Osteocyte (in vitro differentiated cells): ENCODE measurements at places on chromosomes 2 and 18. TPM values are rescaled to one million over a fixed set of nuclear protein-coding genes. Genes with fewer than 3 reads are reported as not detected.

Gene C2orf66
- total RNA-seq = 0.27 and 0.29 TPM in 2 replicates

Gene CDCA7
- 5.1 and 7.1 TPM in 2 replicates for total RNA-seq

DNA sequence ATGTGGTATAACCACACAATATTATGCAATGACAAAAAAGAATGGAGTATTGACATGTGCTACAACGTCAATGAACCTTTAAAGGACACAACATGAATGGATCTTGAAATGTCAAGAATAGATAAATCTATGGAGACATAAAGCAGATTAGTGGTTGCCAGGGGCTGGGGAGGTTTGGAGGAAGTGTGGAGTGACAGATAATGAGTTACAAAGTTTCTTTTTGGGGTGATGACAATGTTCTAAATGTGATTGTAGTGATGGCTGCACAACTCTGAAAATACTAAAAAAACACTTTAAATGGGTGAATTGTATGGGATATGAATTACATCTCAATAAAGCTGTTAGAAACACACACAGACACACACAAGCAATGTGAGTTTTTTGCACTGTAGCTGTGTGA is 37.4 kb upstream of the C1D start:
- H3K27ac ChIP-seq = no peak overlapping the region
- no peak overlapping the region for H3K4me3 ChIP-seq
- H3K36me3 ChIP-seq = no peaks in the 10 kb centered on the region
- H3K4me1 ChIP-seq = no peaks in the 10 kb centered on the region

DNA sequence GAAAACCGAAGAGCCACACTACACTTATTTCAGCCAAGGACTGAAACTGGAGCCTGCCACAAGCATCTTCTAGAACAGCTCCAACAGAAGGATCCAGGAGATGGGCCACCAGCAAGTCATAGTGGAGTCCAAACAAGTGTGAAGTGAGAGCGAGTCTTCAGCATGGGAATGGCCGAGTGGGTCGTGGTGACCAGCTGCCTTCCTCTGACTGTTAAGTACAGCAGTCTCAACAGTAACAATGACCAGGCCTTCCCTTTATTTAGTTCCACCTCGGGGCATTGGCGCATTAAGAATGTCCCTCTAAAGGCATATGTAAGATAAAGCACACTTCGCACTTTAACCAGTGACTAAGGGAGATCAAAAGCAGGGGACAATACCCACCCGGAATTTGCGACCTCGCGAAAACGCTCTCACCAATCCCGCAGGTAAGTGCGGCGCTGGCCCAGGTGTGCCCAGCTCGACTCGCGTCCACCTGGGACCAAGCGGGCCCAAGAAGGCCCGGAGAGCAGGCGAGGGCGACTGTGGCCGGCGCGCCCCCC is 1.1 kb downstream of the L3MBTL4 start:
- peaks cover 48% of the 10 kb centered on the region for H3K27me3 ChIP-seq
- H3K27ac ChIP-seq = no peak overlapping the region
- H3K36me3 ChIP-seq = peaks cover 2% of the 10 kb centered on the region

- no peak for DNase-seq
- no peaks in the 10 kb centered on the region for H3K36me3 ChIP-seq
- H3K27ac ChIP-seq = peak overlapping the region; percentile 55
- H3K27me3 ChIP-seq = no peaks in the 10 kb centered on the region
- no peak overlapping the region for H3K4me3 ChIP-seq
- H3K4me1 ChIP-seq = peaks cover 26% of the 10 kb centered on the region
Measured at GRCh38 chr2:71882949-71883472, 264.7 kb downstream of the CYP26B1 start.

GRCh38 chr2:139055202-139055601 is 275.0 kb upstream of the NXPH2 start:
- no peak overlapping the region for H3K4me3 ChIP-seq
- DNase-seq = no peak
- H3K36me3 ChIP-seq = no peaks in the 10 kb centered on the region
- peaks cover 32% of the 10 kb centered on the region for H3K27me3 ChIP-seq

DNA sequence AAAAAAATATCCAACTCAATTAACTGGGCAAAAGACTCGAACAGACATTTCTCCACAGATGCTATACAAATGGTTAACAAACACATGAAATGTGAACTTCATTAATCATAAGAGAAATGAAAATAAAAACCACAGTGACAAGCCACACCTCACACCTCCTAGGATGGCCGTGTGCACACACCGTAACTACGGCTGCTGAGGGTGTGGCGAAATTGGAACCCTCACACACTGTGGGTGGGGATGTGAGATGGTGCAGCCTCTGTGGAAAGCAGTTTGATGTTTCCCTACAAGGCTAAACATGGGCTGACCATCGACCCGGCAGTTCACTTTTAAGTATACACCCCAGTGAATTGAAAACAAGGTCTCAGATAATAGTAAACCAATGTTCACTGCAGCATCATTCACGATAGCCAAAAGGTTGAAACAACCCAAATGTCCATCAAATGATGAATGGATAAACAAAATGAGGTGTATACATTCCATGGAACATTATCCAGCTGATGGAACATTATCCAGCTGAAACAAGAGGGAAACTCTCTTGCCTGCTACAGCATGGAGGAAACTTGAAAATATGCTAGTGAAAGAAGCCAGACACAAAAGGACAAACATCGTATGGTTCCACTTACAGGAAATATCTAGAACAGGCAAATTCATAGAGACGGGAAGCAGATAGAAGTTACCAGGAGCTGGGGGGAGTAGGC is 32.2 kb downstream of the ZAP70 start:
- H3K4me1 ChIP-seq = no peaks in the 10 kb centered on the region
- no peaks in the 10 kb centered on the region for H3K27me3 ChIP-seq
- no peak overlapping the region for H3K27ac ChIP-seq
- no peak for DNase-seq
- no peak overlapping the region for H3K4me3 ChIP-seq
